Stimulated activated CD4-positive, alpha-beta T cell treated with anti-CD3 and anti-CD28 coated beads, Interleukin-4, amount 100 ng/mL, for 4 hours (primary cell): ENCODE measurements at places on chromosomes 6 and 20.
A peak's percentile ranks its signal among the peaks of the same experiment; 100 is the strongest.

DNA sequence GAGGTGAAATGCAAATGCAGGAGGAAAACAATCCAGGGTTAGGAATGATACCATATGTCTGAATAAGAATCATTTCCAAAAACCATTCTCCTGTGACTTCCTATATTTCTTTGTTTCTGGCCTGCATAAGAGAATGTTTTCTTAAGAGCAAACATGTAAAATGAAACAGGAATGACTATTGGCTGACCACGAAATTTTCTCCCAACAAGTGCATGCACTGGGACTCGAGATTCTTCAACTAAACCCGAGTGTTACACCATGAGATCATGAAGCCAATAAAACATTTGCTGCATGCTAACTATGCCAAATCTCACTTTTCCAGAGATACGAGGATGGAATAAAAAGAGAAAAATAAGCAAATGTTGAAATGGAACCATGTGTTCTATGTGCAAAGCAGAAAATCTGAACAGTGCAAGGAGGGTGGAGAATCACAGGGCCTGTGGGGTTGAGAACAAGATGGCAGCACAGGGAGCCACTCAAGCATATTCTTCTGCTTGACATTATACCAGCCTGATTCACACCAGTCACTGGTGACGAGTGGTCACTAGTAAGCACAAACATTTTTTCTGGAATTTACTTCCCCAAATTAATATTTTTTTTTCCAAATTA lies 212.2 kb upstream of the FOXA2 start:
- no peak for DNase-seq

DNA sequence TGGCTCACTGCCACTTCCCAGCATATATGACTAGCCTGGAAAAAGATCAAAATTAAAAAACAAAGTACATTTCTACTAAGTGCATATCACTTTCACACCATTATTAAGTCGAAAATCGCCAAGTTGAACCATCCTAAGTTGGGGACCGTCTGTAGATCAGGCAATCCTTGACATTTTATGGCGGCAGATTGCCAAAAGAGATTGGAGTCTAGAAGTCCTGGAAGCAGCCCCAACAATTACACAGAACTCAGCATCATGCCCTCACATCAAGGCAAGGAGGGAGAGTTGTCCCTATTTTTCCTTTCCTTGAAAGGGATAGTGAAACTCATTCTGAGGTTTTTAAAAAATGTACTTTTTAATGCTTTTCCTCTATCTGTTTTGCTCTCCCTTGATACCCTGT lies 30.7 kb downstream of the SLC22A3 start:
- no peak for DNase-seq

DNA sequence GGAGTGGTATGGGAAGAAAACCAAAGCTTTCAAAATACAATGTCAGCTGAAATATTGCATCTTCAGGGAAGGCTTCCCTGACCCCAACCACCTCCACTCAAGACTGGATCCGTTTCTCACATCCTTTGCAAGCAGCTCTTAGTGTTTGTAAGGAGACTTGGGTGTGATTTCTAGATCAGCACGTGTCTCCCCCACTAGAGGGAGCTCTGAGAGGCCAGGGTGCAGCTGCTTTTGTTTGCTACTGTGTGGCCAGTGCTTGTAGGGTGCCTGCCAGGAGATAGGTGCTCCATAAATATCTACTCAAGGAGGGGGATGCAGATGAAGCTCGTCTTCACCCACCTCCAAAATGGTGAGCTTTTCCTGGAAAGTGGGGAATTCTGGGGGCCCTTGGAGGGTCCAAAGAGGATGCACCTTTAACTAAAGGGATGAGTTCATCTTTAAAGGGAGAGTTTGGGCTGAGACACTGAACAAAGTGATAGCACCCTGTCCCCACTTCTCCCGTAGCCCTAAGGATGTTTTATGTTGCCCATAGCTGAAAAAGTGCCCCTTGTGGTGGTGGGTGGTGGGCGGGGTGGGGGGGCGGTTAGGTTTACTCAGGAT lies 52.6 kb upstream of the MAFB start:
- DNase-seq: no peak

DNA sequence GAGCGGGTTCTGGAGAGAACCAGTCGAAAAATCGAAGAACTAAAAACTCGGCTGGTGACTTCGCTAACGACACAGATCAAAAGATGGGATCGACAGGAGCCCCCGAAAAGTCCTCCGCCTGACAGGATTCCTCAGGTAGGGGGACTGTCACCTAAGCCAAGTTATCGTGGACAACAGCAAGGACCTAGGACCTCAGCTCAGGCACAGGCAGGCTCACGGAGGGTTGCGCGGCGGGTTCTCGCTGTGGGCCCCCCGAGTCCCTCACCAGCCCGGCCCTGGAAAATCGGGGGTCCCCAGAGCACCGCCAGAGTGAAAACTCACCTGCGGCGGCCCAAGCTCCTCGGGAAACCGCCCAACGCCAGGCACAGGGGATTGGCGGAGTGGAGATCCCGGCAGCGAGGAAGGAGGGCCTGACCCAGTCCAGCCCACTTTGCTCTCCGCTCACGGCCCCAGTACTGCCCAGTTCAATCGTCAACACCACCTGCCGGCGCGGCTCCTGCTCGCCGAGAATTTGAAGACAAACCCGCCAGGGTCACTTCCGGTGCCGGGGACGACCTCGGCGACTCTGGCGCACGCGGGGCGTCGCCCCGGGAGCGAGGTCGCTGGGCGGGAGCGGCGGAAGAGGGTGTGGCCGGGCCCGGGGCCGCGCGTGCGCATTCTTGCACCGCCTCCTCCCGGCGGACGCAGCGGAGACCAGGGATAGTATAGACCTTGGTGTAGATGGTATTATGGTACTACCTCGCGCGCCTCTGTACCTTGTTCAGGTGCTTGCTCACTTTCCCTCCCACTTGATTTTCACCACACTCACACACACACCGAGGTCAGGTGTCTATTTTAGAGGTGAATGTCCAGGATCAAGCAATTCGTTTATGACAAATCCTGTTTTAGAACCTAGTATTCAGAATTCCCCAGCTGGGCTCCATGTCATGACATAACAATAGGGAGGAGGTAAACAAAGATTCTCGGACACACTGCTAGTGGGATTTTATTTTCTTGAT lies at the start of gene KATNA1:
TSS of gene KATNA1 (minus strand) at position 567 of the 998 bp plus-strand sequence. CDS start 10,167 bp downstream, outside the sequence.
- DNase-seq: peak; percentile 82

DNA sequence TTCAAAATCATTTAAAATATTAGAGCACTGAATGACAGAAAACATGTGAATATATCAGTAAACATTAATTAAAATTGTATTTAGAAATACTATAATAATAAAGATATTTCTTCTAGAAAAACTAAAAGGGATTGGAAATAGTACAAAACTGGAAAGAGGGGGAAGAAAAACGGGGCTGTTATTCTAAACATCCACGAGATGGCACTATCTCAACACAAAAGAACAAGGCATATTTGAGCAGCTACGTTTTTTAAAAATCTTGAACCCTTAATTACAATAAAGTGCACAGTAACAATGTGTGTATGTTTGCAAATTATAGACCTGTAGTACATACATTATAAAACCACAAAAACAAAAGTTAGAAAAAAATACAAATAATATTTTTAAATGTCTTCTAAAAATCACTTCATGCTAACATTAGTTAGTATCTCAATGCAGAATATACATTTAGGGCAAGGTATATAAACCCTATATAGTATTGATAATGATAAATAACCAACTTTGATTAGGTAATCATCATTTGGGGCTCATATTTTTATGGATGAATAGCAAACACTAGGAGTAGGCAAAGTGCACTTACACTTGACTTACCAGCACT lies 42.5 kb upstream of the PNISR start:
- DNase-seq: no peak

- DNase-seq: no peak
Observed at GRCh38 chr20:49750611-49751396, 37.1 kb upstream of the B4GALT5 start.

DNA sequence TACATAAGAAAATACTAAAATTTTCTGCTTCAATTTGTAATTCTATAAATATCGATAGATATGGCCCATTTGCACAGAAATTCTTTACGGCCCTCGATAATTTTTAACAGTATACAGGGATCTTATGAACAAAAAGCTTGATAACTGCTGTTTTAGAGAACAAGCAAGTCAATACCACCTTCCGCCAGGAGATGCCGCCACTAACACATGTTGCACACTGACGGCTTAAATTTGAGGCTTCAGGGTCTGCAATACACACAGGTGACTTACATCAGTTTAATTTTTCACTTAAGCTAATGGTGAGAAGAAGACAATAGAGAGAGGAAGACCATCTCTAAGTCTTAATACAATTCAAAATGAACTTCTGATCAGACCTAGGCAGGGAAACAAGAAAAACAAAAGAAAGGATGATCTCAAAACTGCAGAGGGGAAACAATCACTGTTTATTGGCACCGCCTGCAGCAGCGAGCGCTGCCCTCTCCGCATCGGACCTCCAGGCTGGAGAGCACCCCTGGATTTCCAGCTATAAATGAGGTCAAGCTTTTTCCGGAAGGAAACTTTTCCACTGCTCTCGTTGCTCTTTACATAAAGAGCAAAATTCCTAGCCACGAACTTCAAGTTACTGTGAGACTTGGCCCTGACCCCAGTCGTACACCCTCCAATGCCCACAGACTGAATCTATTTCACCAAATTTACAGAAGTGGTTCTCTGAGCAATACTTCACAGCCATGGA lies 53.9 kb downstream of the OTOR start:
- peak; percentile 15 for DNase-seq

DNA sequence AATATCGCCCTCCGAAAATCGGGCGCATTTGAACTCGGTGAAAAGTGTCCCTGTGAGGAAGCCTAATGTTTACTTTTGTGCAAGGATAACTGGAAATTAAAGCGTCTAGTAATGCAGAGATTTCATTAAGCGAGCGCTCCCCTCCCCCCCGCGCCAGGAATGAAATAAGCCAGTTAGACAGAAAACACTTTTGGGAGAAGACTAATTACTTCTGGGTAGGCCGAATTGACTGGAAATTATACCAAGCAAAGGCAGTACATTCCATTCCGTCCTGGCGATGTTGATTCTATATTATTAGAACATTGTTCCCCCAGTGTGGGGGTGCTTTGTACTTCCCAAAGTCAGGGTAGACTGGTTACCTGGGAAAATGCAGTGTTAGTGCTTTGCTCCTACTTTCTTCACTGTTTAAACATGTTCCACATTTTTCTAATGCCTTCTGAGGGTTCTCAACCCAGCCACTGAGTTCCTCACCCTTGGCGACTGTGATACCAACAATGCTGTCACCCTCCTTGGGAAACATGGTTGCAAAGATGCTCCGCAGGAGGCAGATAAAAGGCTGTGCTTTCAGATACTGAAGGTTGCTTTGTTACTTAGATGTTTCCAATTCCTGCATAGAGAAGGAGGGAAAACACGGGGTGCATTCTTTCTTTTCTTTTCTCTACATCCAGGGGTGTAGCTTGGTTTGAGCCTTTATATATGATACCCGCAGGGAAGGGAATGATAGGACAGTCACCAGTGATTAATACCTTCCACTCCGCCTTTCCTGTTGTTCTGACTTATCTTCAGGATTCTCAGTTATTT lies 2.6 kb downstream of the GJA1 start:
- no peak for DNase-seq

GRCh38 chr20:653590-654416 lies 803 bp upstream of the SRXN1 start:
- DNase-seq: no peak

- no peak for DNase-seq
Observed at GRCh38 chr20:58308680-58309527, 611 bp upstream of the RAB22A start.

DNA sequence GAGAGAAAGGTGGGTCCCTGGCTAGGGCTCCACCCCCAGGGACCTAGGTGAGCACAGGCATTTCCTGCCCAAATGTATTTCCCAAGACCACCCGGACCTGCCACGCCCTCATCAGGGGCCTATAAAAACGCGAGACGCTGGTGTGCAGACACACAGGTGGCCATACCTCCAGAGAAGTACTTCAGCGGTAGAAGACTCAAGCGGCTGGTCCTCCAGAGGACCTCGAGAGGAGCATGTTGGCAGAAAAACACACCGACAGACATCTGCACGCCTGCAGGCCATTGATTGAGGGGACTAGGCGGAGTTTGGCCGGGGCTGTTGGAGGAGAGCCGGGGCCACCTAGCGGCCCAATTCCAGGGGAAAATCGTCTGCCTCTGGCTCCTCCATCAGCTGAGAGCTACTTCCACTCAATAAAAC lies 695.8 kb upstream of the MMS22L start:
- no peak for DNase-seq

- DNase-seq: no peak
Observed at GRCh38 chr6:1222728-1223595, 88.9 kb upstream of the FOXQ1 start.

GRCh38 chr6:89970609-89971337 lies 76.5 kb downstream of the GJA10 start:
- no peak for DNase-seq

GRCh38 chr6:69294407-69294806 lies 502.4 kb downstream of the LMBRD1 start:
- DNase-seq: no peak

DNA sequence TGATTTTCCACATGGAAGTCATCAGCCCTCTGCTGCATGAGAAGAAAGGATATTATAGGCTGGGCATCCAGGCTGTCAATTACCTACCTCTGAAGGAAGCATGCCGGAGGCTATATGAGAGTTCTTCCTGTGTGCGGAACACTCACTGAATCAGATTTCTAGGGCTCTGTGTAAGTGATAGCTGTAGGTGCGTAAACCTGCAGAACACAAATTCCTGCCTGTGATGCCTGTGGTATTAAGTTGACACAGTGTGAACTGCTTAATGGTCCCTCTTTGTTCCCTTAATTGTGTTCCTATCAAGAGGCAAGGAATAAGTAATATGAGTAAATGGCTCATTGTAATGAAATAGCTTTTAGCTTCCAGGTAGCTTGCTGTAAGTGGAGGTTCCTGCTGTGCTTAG lies 103.3 kb downstream of the ANKS1A start:
- no peak for DNase-seq

DNA sequence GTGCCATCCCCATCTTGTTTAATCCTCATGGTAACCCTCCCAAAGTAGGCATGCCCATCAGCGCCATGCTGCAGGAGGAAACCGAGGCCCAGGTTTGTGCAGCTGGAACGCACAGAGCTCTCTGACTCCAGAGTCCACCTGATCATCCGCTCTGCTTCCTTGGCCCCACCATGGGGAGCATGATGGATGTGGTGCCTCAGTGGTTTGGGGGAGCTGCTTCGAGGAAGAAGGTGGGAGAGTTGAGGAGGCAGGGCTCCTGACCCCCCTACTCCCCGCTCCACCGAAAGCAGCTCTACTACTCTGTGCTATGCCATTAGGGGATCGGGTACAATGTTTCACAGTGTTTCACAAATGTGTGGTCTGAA lies 52.2 kb downstream of the TGM2 start:
- no peak for DNase-seq

- DNase-seq: no peak
Observed at GRCh38 chr6:161186173-161186769, 87.6 kb downstream of the AGPAT4 start.
